ENCODE measurements at places on chromosomes 5 and 9.

GRCh38 chr5:150781706-150782614 is 3.4 kb downstream of the SMIM3 start:
- no peak for DNase-seq

GRCh38 chr9:36815023-36815422 is 219.0 kb downstream of the PAX5 start:
- no peak for DNase-seq

- DNase-seq, result no peak
Measured at GRCh38 chr5:41858890-41859289, 11.3 kb downstream of the OXCT1 start.

DNA sequence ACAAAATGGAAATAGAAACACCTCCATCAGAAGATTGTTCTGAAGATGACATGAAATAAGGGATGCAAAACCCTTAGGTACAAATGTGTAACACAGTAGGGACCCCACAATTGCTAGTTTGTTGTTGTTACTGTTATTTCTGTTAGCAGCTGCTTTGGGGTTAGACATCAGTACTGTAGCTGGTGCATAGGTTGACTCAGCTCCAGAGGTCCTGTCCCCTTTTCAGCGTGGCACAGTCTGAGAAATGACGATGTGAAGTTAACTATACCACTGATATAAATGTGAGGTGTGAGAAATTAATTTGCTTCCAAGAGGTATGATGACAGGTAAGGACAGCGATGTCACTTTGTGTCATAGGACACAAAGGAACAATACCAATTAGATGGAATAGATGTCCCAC is 384.6 kb upstream of the KLF4 start:
- no peak for DNase-seq

- DNase-seq, result no peak
Measured at GRCh38 chr9:32738501-32739172, 44.7 kb upstream of the TMEM215 start.

DNA sequence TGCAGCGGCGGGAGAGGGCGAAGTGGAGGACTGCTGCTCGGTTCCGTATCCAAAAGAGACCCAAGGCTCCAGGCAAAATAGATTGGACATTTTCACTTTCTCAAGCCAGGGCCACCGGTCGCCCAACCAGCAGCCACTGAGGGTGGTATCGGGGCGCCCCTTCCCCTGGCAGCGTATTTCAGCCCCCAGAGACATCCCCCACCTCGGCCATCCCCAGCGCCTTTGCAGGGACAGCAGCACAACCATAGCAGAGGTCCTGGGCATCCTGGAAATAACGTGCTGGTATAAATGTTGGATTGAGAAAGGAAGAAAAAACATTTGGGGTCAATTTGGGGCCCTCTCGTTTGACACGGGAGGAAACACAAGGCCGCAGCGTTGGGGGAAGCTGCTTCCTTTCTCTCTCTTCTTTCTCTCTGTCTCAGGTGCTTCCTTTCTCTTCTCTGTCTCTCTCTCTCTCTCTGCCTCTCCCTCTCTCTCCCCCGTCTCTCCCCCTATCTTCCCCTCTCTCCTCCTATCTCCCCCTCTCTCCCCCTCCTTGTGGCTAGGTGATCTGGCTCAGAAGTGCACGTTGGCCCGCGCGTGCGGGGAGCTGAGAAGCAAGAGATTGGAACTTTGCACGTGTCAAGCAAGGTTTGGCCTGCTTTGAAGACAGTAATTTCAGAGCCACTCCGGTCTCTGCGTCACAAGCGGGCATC is 624 bp upstream of the RETREG1 start:
- no peak for DNase-seq

DNA sequence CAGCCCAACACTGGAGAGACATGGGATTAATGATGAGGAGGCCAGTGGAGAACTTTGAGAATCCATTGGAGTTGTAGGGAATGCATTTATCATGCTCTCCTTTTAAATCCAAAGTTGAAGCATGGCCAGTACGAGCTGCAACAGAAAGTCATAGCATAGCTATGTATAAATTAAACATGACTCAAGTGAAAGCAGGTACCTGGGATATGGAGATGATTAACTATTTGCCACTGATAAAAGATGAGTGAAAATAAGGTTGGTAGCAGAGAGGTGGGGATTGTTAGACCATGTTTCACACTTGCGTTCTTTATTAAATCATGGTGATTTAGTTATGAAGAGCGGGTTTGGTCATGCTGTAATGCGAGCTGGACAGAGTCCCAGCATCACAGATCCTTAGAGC is 189.6 kb downstream of the ARHGEF28 start:
- DNase-seq, result no peak

DNA sequence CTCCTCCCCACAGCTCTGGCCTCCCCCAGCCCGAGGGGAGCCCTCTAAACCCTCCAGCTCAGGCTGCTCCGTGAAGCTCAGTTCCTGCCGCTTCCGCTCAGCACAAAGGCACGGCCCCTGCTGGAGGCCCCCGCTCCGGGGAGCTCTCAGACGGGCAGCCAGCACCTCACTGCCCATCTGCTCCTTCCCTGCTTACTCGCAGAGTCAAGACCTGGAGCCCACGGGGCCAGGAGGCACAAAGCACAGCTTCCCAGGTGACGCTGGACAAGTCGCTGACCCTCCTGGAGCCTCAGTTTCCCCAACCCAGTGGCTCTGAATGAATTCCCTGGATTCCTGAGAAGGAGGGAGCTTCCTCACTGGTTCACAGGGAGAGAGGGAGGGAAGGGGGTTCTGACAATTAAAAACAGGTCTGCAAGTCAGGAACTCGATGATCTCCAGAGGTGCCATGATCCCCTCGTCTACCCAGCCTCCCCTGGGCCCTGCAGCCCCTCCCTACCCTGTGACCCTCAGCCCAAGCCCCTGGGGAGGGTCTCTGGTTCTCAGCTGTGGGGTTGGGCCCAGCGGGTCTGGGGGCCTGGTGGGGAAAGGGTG is 36.2 kb downstream of the VAV2 start:
- DNase-seq, result no peak

- no peak for DNase-seq
Measured at GRCh38 chr9:126309427-126310189, 17.0 kb upstream of the MVB12B start.

GRCh38 chr5:1462358-1462757 is 17.1 kb upstream of the SLC6A3 start:
- DNase-seq, result no peak

- DNase-seq, result no peak
Measured at GRCh38 chr5:88671106-88671504, 211.9 kb downstream of the MEF2C start.

- peak; percentile 50 for DNase-seq
Measured at GRCh38 chr5:132265336-132266030, 8.0 kb downstream of the PDLIM4 start.

- peak; percentile 8 for DNase-seq
Measured at GRCh38 chr5:151384106-151384505, 36.7 kb upstream of the SLC36A2 start.

DNA sequence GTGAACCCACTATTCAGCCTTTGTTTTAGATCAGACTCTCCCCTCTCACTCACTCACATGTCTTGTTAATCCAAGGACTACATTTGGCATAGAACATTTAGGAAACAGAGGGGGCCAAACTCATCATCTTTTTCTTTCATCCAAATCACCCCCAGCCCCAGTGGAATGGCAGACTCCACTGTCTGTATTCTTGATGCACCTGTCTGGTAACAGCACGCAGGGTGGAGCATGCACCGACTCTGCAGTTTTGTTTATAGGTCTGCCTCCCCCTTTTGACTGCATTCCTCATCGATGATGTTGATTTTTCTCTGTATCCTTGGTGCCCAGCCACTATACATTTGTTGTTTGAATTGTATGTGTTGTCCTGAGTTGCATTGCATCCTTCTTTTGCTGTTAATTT is 66.0 kb downstream of the ANGPTL2 start:
- DNase-seq, result no peak

DNA sequence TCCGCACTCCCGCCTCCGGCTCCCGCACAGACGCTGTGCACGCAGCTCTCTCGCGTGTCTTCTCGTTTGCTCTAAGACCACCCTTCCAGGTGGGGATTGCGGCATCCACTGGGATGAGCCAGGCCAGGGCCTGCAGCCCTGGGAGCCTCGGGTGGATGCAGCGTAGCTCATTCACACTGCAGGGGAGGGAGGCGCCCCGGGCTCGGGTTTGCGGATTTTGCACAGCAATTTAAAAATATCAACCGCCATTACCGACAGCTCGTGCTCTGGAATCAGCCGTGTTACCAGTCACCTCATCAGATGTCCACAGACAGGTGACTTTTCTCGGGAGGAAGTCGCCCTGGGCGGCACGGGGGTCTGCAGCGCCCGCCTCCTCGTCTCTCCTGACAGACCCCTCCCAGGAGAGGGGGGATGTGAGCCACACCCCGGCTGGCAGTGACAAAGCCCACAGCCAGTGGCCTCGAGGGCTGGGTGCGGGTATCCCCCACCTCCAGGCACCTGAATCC is 20.8 kb upstream of the SLC6A3 start:
- DNase-seq, result no peak

DNA sequence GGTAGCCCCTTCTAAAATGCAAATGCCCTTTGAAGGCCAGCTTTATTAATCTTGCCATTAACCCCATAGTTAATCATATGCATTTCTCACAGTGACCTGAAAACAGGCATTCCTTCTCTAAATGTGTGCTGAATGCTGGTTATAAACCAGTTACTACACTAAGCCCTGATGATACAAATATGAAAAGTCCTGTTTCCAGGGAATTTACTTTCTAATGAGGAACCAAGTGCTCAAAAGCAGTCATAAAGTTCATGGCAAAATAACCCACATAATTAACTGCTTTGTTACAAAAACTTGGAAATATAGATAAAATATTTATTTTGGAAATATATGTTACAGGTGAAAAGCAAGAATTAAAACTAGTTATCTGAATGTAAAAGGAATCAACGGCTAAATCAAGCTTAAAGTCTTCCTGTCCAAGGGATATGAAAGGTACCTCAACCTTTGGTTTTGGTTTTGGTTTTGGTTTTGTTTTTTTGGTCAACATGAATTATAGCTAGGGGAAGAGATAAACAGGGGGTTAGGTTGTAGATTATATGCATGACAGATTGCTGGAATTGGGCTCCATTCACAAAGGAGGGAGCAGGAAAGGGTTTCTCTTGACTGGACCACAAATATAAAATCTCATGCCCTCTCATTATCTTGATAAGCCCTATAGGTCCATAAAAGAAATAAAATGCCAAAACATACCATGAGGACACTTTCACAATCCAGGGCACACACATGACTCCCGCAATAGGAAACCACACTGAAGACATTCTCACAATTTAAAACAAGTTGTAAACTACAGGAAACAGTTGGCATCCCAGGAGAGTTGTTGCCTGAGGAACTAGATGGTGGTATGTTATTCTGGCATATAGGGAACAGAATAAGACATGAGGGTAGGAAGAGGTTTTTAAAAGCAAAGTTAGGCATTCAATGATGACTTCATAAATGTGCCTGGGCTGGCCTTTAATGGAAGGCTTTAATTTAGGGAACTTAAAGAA is 46.7 kb upstream of the MACIR start:
- peak; percentile 67 for DNase-seq

DNA sequence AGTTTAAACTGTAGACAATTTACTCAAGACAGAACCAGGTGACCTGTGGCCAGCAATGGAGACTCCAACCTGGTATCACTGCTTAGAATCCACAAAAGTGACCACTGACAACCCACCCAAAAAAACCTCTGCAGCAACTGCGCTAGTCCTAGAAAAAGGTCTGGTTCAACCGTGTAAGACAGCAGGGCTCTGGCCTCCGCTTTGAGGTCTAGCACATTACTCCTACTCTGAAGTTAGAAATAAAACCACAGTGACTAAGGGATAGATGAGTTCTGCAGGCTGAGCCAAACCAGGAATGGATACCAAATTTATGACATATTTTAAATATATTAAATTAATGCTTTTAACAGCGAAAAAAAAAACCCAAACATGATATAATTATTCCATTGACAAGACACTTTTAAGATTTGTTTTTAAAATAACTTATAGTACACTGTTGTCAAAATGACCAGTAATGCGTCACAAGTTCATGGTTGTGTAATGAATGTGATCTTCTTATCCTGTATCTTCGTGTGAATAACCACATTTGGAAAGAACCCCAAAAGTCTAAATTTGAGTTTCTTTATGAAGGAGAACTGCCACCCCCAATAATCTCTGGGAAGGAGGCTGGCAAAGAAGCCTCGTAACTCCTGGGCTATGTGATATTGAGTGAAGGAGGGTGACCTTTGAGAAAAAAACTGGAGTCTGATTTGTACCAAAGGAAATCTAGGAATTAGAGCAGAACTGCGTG is 101.9 kb upstream of the SLC44A1 start:
- DNase-seq, result peak; percentile 81

- DNase-seq, result no peak
Measured at GRCh38 chr9:84277646-84278045, 62.9 kb downstream of the SLC28A3 start.

DNA sequence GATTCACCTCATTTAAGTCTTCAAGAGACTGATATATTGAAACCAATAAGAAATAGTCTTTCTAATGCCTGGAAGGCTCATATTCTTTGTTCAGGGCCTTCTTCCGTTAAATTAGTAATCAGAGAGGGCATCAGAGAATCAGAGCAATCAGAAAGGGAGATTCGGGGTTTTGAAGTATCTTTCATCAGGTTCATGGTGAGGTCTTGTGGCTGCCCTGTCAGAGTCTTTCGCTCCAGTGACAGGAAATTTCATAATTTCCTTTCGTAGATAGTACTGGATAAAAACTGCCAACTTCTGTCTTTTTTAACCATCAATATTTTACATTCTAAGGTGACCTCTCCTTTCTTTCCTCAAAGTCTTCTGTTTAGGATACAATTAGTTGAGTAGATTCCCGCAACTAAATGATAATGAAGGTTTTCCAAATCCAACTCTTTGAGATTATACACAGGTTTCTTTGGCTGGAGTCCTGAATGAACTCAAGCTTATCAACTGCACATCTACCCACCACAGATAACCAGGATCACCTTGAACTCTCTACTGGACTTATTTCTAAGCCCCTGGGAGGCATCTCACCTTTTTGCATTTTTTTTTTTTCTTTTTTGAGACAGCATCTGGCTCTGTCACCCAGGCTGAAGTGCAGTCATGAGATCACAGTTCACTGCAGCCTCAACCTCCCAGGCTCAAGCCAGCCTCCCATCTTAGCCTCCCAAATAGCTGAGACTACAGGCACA is 5.5 kb downstream of the IL31RA start:
- DNase-seq, result peak; percentile 87

- DNase-seq, result no peak
Measured at GRCh38 chr9:708551-709432, 132.7 kb upstream of the DMRT1 start.

GRCh38 chr5:163867324-163867723 is 361.9 kb downstream of the MAT2B start:
- no peak for DNase-seq

- DNase-seq, result peak; percentile 94
Measured at GRCh38 chr5:95808686-95809413, 13.7 kb downstream of the GLRX start.

DNA sequence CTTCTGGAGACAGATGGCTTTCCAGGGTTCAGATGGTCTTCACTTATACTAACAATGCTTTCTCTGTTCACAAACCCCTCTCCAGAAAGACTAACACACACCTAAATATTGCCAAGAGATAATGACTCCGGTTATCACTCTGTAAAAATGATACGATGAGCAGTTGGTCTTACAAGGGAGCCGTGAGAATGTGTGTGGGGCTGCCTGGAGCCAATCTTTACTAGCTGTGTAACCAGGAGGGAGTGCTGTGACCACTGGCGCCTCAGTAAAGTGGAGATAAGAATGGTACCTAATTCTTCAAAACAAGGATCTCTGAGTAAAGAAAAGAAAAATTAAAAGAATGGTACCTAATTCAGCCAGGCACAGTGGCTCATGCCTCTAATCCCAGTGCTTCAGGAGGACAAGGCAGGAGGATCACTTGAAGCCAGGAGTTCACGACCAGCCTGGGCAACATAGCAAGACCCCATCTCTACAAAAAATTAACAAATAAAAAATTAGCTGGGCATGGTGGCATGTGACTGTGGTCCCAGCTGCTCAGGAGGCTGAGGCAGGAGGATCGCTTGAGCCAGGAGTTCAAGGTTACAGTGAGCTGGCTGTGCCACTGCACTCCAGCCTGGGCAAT is 39.9 kb upstream of the IL17B start:
- no peak for DNase-seq
